HL-60 (cell line): ENCODE measurements at places on chromosomes 16 and 17.

DNA sequence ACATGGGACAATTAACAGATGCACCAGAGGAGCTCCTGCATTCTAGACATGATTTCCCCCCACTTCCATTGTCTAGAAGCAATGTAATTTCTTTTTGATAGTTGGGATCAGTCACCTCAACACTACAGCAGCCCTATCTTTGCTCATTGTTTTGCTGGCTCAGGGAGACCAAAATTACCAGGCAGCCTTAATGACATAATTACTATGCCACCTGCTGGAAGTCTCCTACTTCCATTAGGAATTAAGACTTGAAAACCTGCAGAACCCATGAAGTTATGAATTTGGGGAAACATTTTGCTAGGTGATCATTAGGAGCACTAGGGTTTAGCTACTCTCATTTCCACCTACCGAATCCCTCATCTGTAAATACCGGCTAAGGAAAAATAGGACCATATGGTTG lies 312.0 kb upstream of the CA10 start:
- no peak for DNase-seq

DNA sequence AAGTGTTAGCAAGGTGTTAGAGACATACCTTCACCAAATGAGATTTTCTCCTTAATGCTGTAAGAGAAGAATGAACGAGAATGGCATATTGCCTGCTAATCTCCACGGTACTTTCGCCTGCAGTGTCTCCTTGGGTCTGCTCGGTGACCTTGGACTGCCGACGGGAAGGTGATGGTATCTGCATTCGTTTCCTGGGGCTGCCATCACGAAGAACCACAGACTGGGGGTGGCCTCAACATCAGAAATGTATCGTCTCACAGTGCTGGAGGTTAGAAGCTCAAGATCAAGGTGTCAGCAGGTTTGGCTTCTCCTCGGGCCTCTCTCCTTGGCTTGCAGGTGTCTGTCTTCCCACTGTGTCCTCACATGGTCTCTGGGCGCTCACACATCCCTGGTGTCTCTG lies 86.3 kb upstream of the TNRC6C start:
- no peak for DNase-seq

GRCh38 chr17:80327518-80327917 lies 66.9 kb downstream of the RNF213 start:
- peak; percentile 21 for DNase-seq

GRCh38 chr16:3092501-3092941 lies 6.6 kb downstream of the ZSCAN10 start:
- no peak for DNase-seq

- peak; percentile 74 for DNase-seq
Observed at GRCh38 chr16:70746040-70746707, 54.8 kb downstream of the VAC14 start.

GRCh38 chr17:8176998-8177731 lies 985 bp upstream of the TMEM107 start:
- no peak for DNase-seq

GRCh38 chr17:60318326-60318725 lies 73.6 kb downstream of the USP32 start:
- no peak for DNase-seq

DNA sequence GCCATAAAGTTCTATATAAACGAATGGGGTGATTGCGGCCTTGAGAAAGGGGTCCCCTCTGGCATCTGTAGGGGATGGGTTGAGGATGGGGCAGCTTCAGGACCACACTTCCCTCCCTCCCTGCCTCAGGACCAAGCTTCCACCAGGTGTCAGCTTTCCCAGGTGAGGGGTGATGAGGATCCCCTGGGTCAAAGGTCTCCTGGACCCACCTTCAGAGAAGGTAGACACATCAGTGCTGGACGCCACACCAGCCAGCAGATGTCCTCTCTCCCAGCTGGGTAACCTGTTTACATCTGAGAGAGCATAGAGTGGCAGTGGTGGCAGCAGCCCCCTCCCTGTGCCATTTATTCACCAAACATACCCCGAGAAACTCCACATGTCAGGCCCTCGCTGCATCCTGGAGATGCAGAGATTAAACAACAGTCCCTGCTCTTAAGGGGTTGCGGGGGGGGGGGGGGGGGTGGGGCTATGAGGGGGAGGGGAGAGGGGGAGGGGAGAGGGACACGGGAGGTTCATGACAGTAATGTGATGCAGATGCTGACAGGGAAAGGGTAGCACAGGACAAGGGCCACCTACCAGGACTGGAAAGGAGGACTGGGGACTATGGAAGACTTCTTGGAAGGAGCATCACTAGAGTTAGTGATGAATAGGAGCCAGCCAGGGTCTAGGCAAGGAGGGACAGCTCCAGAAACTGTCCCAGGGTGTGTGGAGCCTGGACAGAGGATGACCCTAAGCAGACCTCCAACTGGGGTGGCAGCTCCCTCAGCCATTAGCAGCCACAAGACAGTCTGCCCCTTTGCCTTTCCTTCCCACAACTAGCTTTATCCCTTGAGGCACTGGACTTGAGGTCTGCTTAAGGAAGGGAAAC lies 5.0 kb downstream of the PROCA1 start:
- no peak for DNase-seq

GRCh38 chr16:72125635-72126428 lies 32.2 kb downstream of the DHX38 start:
- no peak for DNase-seq

GRCh38 chr17:28470266-28470913 lies 3.1 kb upstream of the SLC13A2 start:
- no peak for DNase-seq

- no peak for DNase-seq
Observed at GRCh38 chr16:8756755-8757154, 40.7 kb downstream of the TMEM186 start.

GRCh38 chr17:17682293-17682736 lies 1.1 kb downstream of the RAI1 start:
- DNase-seq, result peak; percentile 21

- no peak for DNase-seq
Observed at GRCh38 chr16:51579652-51580360, 428.7 kb upstream of the SALL1 start.

DNA sequence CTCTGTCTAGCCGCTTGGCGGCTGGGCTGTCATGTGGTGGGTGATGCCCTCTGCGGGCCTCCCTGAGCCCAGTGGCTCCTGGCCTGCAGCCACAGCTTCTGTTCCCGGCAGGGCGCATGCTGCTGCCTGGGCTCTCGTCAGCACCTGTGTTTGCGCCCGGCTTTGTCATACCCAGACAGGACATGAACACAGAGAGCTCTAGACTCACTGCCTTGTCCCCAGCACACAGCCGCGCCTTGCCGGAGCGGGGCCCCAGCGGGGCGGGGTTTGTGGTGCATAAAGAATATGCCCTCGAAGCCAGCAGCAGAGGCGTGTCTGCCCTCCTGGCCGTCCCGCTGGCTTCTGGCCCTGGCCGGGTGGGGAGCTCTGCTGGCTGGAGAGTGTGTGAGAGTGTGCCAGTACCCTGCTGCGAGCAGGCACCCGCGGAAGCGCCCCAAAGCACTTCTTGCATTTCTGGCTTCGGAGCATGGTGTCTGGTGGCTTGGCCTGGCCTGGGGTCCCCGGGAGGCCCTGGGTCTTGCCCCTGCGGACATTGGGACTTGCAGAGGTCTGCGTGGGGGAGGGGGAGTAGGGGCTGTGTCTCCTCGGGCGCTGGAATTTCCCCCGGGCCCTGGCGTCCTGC lies 14.4 kb downstream of the ASPSCR1 start:
- DNase-seq, result no peak

DNA sequence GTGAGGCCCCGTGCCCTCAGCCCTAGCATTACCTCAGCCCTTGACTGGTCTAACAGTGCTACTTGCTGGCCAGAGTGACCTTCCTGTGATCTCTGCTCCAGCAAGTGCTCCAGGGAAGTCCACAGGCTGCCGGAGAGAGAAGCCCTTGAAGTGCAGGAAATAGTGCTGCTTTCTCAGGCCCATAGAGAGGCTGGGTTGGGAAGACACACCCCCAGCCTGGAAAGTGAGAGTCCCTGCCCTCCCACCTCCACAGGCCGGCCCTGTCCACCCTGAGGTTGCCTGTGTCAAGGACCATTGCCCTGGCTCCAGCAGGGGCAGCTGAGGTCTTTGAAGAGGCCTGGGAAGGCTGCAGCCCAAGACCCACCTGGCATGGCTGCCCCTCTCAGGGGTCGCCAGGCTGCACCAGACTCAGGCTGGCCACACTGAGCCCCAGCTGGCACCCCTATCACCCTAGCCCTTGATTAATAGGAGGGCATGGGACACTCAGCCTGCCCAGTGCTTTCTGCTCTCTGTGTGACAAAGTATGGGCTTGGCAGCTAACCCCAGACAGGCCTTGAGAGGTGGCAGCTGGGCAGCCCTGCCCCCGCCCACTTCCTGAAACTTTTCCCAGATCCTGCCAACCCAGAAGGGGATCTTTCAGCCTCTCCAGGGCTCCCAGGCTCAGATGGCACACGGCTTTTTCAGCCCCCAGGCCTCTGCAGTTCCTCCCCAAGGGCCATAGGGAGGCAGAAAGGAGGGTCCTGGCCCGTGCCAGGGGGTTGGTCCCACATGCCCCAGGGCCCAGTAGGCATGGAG lies 21.7 kb downstream of the ATP6V0D1 start:
- DNase-seq, result no peak

- DNase-seq, result no peak
Observed at GRCh38 chr17:41602524-41602923, 10.0 kb downstream of the KRT16 start.

GRCh38 chr16:2584729-2585650 lies 47.2 kb downstream of the PDPK1 start:
- DNase-seq, result no peak

DNA sequence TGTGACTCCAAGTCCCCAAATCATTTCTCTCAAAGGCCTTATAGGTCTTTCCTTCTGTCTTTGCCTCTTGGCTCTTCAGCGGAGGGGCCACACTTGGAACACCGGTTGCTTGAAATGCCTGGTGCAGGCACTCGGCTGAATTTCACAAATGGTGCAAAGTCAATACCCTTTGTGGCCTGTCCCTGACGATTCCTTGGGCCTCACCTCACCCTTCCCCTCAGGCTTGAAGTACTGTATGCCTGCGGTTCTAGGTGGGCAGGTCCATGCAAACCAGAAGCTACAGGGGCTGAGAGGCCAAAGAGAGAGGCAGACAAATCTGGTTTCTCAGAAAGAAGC lies 4.1 kb upstream of the B9D1 start:
- no peak for DNase-seq

- no peak for DNase-seq
Observed at GRCh38 chr16:86604436-86605193, 26.3 kb downstream of the FOXL1 start.

DNA sequence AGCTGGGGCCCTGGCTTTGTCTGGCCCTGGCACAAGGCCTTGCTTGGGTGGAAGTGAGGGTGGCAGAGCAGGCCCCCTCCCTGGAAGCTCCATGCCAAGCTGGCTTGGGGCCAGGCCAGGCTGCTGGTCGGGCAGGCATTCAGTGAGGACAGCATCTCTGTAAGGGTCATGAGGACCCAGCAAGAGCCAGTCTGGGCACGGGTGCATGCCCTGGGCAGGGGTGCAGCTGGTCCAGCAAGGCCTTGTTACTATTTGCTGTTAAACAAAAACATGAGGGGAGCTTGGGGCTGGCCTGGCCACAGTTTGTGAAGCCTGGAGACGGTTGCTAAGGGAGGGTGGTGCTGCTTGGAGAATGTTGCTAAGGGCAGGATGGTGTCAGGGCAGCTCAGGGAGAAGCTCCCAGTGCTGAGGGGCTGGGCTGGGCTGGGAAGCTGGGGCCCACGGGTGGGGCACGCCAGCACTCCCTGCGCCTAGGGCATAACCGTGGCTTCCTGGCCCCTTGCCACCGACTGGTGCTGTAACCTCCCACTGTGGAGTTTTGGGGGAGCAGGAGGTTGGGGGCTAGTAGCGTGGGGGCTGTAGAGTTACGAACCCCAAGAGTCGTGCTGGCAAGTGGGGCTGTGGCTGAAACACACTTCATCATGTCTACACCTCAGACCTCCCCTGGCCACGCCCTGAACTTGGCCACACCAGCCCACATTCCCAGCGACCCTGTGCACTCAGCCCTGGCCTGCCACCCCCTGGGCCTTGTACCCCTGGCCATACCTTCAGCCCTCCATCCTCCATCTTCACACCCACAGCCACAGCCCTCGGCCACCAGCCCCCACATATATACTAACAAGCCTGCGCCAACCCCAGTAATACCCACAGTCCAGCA lies 1.6 kb downstream of the TPPP3 start:
- no peak for DNase-seq

DNA sequence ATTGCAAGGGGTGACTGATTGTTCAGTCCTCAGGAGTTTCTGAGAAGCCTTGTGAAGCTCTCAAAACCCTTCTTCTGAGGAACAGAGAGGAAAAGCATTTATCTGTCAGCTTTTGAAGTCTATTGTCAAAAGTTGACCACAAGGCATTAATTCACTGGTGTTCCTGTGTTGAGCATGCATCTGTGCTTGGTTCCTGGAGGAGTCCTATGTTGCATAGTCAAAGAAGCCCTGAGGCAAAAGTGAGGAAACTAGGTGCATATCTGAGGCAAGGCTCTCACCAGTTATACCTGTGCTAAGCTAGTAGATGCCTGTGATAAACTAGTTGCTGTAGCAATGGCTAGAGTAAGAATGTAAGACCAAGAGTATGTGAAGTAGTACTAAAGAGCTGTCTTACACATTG lies 1.8 kb upstream of the HEATR6 start:
- no peak for DNase-seq

DNA sequence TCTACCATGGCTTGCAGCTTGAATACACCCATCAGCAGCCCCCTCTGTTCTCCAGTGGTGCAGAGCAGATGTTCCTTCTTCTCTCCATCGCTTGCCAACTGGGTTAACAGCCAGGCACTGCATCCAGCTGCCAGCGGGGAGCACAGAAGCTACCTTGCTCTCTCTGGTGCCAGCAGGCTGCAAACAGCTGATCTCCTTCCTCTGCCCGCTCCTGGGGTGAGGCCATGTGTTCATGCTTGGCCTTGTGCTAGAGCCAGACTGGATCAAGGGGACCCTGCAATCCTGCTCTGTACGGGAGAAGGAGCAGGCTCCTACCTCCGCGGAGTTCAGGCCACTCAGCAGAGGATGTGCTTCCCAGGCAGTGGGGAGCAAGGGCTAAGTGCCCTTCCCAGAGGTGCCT lies 24.1 kb upstream of the ENGASE start:
- no peak for DNase-seq

GRCh38 chr17:78748730-78749317 lies 33.2 kb downstream of the CYTH1 start:
- peak; percentile 94 for DNase-seq

DNA sequence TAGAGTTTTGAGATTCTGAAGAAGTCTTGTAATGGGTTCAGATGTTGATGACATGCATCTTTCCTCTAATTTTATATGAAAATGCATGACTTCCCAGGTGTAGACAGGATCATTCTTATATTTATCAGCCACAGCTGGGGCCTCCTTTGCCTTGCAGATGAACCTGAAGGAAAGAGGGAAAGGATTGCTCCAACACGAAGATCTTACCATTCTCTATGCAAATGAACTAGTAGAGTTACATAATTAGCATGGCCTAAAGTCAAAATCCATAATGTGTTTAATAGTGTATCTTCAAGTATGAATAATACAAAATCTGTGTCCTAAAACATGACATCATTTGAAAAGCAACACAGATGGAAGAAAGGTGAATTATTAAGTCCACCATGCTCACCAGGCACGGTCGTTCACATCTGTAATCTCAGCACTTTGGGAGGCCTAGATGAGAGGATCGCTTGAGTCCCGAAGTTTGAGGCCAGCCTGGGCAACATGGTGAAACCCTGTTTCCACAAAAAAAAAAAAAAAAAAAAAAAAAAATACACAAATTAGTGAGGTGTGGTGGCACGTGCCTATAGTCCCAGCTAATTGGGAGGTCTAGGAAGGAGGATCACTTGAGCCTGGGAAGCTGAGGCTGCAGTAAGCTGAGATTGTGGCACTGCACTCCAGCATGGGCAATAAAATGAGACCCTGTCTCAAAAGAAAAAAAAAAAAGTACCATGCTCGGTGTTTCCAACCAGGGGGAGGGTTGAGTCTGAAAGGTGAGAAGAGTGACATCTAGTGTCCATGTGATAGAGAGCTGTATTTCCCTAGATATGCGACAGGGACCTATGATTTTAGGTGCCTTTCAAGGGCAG lies 6.3 kb downstream of the VWA3A start:
- DNase-seq, result peak; percentile 24
